Cortex of kidney (tissue), 1 donor: ENCODE measurements at places on chromosomes 16 and 17.

DNA sequence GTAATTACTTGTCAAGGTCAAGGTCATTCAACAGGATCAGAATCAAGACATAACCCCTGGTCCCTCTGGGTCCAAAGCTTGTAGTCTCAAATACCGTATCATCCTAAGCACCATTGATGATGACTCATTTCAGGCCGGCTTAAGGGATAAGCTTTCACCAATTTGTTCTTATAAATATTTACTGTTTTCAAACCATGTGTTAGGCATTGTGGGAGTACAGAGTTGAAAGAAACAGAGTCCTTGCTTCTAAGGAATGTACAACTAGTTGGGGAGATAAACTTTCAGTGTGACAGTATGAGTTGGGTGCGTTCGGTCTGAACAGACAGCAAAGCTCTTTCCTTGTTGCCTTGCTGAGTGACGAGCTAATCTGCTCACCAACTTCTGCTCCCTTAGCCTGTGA is 183.5 kb upstream of the MAF start:
- DNase-seq = no peak

GRCh38 chr17:30235386-30236296 is at the start of gene SLC6A4:
Gene SLC6A4, minus strand, starts transcription at chr17:30235697. Its CDS starts 13,739 bp downstream, at chr17:30221958.
- no peak for DNase-seq

- no peak for DNase-seq
These were observed 45.9 kb upstream of the MEIOC start for GRCh38 chr17:44610331-44610730.

GRCh38 chr16:704552-705380 is 835 bp downstream of the FBXL16 start:
- no peak for DNase-seq

DNA sequence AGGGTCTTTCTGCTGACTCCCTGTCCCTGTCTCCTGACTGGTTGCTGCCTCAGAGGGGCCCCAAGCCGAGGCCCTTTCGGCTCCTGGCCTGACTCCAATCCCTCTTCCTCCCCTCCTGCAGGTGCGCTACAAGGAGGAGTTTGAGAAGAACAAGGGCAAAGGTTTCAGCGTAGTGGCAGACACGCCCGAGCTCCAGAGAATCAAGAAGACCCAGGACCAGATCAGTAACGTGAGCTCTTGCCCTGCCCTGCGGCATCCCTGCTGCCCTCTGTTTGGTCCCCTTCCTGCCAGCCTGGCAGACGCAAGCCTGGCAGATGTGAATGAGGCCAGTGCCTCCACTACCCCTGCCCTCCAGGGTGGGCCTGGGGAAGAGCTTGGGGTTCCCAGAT is 27.1 kb upstream of the LASP1NB start:
- DNase-seq = no peak

GRCh38 chr16:83336603-83337002 is 471.2 kb upstream of the HSBP1 start:
- DNase-seq = no peak

GRCh38 chr17:31702041-31702440 is 157.0 kb downstream of the COPRS start:
- no peak for DNase-seq

DNA sequence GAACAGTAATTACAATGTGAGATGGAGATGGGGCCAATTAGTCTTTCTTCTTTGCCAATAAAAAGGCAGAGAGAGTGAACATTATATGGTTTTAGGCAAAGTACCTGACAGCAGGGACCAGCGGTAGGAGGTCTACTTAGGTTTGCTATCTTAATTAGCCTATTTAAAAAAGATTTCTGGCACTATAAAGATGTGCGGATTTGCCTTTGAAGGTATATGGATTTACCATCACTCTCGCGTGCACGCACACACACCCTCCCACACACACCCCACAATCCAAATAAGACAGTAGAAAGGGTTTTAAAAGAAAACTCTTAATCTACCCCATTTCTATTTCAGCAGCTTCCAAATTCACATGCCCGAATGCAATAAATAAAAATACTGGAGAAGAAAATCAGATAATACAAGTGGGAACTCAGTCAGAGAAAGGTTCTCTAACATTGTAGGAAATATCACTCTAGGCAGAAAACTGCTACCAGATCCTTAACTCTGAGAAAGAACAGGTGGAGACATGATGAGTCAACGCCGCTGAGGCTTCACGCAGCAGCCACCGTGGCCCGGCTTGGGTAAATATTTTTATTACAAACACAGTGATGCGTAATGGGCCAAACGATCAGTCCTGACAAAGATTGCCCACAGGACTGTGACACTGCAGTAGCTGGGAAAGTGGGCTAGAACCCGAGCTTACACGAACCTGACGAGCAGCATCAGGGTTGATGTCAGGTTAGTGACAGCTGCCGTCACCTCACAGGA is 66.6 kb upstream of the AXIN2 start:
- DNase-seq = no peak
